NCI-H460 (cell line): ENCODE measurements at places on chromosomes 4 and X.

- no peak for DNase-seq
Observed at GRCh38 chr4:32477518-32477917, 1757.3 kb downstream of the PCDH7 start.

GRCh38 chr4:152633118-152633517, 46.7 kb downstream of the TMEM154 start:
- no peak for DNase-seq

GRCh38 chr4:37138019-37138653, 106.4 kb upstream of the NWD2 start:
- DNase-seq = no peak

- DNase-seq = no peak
Observed at GRCh38 chr4:6676722-6677558, 16.7 kb upstream of the S100P start.

DNA sequence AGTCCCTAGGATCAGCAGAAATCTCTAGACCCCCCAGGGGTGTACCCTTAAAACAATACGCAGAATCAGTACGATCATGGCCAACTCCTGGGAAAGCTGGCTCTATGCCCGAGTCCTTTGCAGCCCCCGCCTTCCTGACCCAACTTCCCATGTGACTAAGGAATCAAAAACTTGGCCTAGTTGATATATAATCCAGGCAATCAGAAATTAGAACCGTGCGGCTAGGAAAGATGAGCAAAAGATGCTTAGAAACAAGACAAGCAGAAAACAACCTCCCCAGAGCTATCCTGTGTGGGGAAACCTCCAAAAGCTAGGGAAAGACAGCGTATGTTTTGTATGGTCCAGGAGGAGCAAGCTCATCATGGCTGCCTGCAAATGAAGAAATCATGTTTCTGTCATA, 110.0 kb downstream of the PPARGC1A start:
- DNase-seq = no peak

DNA sequence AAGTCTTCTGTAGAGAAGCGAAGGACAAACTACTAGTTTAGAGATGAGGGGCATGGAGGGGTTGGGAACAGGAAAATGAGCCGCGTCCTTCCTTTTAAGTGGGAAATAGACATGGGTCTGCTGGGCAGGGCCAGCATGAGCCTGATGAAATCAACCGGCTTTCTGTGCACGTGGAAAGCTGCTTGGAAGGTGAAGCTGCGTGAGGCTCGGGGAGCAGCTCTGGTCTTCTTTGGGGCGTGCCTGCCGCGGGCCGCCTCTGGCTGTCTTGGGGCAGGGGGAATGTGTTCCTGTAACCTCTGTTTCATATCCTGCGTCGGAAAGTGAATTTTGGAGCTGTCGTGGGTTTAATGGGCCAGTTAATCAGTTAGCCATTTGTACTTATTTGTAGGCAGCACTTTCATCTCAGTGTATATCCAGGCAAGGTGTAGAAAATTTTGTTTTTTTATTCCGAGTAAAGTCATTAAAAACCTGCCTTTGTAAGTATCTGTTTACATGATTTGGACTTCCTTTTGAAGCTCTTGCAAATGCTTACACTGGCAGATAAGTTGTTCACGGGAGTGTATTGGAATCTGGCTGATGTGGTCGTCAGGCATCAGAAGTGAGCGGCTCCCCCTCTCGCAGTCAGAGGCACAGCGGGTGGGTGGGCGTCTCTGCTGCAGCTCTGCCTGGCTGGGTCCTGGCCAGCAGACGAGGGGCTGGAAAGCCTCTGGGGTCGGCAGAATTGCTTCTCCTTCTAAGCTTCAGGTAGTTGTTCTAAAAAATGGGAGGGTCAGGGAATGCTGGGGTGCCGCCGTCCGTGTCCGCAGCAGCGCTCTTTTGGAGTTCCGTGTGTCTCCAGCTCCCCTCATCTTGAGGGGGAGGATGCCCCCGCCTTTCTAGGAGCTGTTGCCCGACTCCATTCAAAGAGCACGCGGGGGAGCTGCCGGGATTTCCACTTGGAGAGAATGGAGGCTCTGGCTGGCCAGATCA, 70.5 kb upstream of the HGFAC start:
- no peak for DNase-seq

- DNase-seq = no peak
Observed at GRCh38 chrX:78603908-78604307, 55.2 kb downstream of the RTL3 start.

GRCh38 chr4:110487873-110488272, 11.9 kb downstream of the ENPEP start:
- DNase-seq = no peak

- no peak for DNase-seq
Observed at GRCh38 chr4:15536552-15537499, 67.1 kb downstream of the CC2D2A start.

DNA sequence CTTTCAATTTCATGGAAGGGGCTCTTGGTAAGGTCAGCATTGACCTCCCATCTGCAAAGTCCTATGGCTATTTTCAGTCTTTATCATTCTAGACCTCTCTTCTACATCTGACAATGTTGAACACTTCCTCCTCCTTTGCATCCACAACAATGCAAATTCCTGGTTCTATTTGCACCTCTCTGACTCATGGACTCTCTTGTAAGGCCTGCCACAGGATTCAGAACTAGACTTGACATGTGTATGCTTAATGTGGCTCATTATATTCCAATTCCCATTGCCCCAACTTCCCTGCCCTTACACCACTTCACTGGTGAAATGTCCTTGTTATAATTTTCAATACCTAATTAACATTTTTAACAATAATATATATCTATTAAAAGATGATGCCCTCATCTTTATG, 314.3 kb upstream of the FGF13 start:
- DNase-seq = no peak

GRCh38 chr4:965766-966134, 7.6 kb downstream of the DGKQ start:
- no peak for DNase-seq

DNA sequence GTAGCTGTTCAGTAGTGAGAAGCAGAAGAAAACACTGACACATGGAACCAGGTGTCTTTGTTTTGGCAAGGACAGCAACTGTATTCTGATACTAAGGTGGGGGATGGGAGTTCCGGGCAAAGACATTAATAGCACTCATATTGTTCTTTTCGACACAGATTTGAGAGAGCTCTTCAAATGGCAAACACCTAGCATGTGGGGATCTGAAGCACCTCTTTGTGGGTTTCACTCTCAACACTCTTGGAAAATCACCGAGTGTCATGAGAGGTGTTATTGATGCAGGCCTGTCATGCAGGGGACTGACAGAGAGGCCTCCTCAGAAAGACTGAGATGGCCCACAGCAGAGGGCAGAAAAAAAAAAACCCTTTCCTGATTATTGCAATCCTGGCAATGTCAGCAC, 228.4 kb upstream of the VCX start:
- no peak for DNase-seq

DNA sequence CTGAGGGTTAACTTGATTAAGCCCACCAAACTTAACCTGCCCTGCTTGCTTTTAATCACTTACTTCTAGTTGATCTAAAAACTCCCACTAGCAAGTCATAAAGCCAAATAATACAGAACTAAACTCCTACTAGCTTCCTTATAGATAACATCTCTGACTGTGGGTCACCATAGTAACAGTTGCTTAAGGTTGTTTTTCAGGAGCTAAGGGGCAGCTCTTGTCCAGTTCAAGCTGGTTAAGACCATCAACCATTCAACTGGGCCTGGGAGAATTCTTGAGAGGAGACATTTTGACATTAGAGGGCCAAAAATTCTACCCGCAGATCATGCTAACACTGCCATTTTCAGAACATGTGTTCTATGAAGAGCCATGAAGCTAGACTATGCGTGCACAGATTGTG, 67.0 kb downstream of the UCHL1 start:
- no peak for DNase-seq

GRCh38 chr4:134027931-134028330, 173.7 kb downstream of the PABPC4L start:
- DNase-seq = no peak

DNA sequence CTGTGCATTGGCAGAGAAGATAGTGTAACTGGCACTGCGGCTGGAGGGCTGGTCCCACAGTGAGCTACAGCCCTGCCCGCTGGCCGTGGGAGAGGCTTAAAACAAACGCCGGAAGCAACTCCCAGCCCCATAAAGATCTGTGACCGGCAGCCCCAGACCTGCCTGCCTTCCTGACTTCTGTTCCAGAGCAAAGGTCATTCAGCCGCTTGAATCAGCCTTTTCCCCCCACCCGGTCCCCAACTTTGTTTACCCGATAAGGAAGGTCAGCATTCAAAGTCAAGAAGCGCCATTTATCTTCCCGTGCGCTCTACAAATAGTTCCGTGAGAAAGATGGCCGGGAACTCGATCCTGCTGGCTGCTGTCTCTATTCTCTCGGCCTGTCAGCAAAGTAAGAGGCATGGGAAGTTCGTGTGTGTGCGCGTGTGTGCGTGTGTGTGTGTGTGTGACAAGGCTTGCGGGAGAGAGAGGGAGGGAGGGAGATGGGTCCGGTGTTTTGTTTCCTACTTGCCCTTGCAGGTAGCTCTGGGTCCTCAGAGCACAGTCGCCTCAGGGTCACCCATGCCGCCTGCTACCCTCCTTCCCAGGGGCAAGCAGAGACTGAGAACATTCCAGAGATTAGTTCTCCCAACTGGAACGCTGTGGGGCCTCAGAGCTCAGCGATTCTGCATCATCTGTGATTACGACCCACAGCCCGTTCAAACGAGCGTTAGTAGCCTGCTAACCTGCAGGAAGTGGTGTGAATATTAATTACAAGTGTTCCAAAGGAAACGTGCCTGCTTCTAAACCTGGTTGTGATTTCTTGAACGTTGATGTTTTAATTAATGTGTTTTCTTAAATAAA, at the start of gene MGST2:
Gene MGST2 (plus strand): TSS at position 130 of the 840 bp plus-strand sequence. CDS start 201 bp downstream, at position 331.
- DNase-seq = peak; percentile 48

- DNase-seq = no peak
Observed at GRCh38 chrX:80810365-80810978, 795 bp upstream of the BRWD3 start.

- no peak for DNase-seq
Observed at GRCh38 chrX:1455948-1456280, 3.2 kb upstream of the ASMTL start.

DNA sequence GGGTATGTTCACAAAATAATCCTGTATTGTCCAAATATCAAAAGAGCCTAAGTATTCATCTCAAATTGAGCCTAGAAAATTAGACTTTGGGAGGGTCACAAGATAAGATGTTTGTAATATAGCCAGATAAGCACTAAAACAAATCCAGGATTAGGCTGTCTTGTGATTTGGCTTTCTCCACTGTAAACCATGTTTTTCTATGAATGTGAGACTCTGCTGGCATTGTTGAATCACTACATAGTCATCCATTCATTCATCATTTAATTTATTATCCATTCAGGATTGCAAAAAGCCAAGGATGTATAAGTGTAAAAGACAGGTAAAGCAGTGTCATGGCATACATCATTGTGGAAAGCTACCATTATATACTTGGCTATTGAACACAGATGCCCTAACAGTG, 148.0 kb downstream of the GRID2 start:
- no peak for DNase-seq

DNA sequence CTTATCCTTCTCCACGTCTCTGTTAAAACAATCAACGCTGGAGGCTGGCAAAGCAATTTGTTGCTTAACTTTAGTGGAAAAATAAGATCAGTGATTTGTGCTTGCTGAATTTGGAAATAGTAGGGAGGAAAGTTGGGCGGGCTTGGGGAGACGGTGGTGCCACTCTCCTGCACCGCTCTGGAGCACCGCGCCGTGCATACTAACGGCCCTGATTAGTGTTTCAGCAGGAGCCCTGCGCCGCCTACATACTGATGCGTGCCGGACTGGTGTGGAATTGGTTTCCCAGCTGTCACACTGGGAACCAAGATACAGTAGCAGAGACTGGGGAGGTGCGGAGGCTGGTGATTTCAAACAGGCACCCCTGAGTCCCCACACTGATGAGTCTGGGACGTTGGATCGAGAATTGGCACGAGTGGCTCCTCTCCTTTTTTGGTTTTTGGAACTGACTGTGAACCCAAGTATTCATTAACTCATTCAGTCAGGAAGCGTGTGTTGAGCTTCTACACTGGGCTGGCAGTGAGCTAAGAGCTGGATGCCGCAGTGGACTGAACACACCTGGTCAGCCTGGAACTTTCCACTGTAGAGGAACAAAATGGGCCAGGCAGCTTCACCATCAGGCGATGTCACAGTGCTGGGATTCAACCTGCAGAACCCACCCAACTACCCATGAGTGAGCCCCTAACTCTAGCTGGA, 29.0 kb upstream of the PSAPL1 start:
- no peak for DNase-seq

GRCh38 chrX:37350034-37350365, 836 bp downstream of the PRRG1 start:
- DNase-seq = no peak

DNA sequence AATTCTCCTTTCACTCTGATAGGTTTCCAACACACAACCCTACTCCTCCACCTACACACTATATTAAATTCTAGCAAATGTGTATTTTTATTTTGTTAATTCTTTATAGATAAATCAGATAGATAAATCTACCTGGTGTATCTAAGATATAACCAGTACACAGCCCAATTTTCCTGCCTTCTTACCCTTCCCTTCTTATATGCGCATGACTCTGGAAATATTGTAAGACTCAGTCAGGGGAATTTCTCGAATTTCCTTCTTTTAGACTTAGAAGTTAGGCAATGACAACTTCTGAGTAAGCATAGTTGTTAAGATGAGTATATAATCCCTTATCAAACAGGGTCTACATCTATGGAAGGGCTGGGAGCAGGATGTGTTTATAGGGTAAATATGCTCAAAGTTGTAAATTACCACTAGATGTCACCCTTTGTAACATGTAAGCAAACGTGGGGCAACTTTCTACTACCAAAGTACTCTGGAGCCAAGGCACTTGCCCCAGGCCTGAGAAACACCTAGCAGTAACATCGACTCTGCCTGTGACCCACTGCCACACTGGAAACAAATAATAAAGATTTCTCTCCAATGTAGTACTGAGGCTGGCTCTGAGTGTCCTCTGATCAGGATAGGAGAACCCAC, 444.7 kb downstream of the IQCM start:
- peak; percentile 26 for DNase-seq

DNA sequence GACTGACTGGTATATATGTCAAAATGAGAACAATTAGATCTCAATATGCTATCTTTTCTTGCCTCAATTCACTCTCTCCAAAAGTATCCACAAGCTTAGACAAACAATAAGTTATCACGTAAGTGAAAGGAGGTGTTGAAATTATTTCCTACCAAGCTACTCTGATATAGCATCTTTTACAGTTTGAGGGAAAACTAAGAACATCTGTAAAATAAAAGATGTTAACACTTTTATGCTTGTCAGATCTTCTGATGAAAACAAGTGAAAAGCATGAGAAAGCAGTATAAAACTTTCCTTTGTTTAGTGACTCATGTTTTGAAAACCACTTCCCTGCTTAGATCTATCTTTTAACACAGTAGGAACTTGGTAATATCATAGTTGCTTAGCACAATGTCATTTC, 8.4 kb upstream of the MAB21L2 start:
- no peak for DNase-seq
